Activated CD4-positive, alpha-beta T cell treated with anti-CD3 and anti-CD28 coated beads, Interleukin-2, amount 10 ng/mL, durations not matched to agents 24 days and 14 days (primary cell): ENCODE measurements at places on chromosomes 6 and 20.

DNA sequence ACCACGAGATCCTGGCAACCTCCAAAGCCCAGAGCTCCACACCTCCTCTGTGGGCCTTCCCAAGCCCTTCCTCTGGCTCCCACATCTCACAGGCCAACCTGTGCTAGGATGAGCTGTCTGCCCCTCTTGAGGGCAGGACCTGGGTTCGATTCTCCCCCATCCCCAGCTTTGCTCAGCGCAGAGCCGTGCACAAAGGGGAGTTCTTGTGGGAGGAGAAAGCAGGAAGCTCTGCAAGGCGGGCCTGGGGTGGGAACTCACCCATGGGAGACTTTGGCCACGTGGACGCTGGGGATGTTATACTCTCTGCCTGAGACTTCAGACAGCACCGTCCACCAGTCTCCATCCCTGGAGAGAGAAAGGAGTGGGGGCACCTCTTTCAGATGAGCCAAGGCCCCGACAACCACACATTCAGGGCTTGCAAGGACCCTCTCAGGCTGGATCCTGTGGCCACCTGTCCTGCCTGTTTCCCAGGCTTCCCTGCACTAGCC, 12.7 kb downstream of the SLA2 start:
- no peak for DNase-seq

GRCh38 chr6:129007701-129008373, 124.9 kb downstream of the LAMA2 start:
- DNase-seq: no peak

DNA sequence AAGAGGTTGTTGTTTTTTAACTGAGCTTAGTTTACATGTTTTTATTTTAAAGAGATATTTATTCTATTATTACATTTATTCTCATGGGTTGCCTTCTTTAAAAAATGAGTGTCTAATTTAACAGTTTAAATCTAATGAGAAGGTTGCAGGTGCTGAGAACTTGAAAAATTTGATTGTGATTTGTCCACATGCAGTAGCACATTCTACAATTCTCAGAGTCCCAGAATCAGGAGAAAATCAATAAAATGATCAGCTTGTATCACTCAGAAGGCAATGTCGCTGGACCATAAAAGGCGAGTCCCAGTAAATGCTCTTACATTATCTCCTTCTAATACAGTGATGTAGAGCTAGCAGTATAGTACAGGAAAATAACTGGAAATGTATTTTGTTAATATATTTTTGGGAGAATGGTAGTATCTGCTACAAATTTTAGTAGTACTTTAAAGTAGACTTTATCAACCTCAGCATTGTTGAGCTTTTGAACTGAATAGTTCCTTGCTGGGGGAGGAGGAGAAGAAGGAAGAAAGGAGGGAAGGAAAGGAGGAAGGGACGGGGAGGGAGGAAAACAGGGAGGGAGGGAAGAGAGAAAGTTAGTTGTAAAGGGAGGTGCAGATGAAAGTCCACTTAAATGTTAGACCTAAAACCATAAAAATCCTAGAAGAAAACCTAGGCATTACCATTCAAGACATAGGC, 458.0 kb downstream of the DOK5 start:
- DNase-seq: no peak

GRCh38 chr20:59183751-59184150, 20.1 kb downstream of the ZNF831 start:
- no peak for DNase-seq

DNA sequence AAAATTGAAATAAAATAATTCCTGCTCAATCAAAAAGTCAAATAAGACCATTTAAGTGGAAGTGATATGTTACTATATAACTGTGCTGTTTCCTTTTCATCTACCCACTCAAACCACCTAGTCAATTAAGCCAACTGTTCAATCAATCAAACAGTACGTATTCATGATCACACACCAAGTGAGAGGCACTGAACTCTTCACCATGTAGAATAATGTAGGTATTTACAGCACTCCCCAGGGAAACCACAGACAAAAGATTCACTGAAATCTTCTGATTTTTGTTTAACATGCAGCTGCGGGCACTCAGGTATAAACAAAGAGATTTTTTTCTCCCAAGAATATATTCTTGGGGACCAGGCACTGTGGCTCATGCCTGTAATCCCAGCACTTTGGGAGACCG, 21.3 kb upstream of the OPRM1 start:
- DNase-seq: no peak
